ENCODE measurements at places on chromosomes 6 and 20. TPM values are rescaled to one million over a fixed set of nuclear protein-coding genes. Genes with fewer than 3 reads are reported as not detected.

VSTM2L gene
- polyA plus RNA-seq, result 1.7 TPM

PLEKHG1 gene
- 15.6 TPM for polyA plus RNA-seq

TRAPPC3L gene
- polyA plus RNA-seq, result not detected

HRH3 gene
- polyA plus RNA-seq, result 2.2 TPM

ELOVL4 gene
- polyA plus RNA-seq, result 1.4 TPM

ZSCAN23 gene
- polyA plus RNA-seq, result 6.7 TPM

RCAN2 gene
- polyA plus RNA-seq, result 3.2 TPM

C2 gene
- polyA plus RNA-seq, result 11.1 TPM

CALHM4 gene
- polyA plus RNA-seq, result not detected

SLC22A7 gene
- polyA plus RNA-seq, result not detected

SRSF3 gene
- polyA plus RNA-seq, result 276 TPM

NHSL1 gene
- polyA plus RNA-seq, result 37.3 TPM

GSTA2 gene
- polyA plus RNA-seq, result not detected

- no peak for DNase-seq
Measured at GRCh38 chr6:9009931-9010330, 574.6 kb upstream of the SLC35B3 start.

DNA sequence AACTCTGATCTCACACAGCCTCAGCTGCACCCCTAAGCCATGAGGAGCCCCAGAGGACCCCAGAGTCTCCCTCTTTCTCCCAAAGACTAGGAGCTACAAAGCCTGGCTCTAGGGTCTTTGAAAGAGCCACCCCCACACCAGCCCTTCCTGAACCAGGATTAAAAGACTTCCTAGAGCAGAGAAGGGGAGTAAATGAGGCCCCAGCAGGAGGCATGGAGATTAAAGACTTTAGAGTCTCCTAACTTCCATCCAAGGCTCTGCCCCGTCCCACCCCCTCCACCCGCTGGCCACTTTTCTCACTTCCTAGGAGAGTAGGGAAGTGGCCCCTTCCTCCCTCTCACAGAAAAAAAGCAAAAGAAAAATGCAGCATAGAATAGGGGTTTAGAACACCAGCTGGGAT, 1.7 kb downstream of the PREX1 start:
- no peak for DNase-seq

DNA sequence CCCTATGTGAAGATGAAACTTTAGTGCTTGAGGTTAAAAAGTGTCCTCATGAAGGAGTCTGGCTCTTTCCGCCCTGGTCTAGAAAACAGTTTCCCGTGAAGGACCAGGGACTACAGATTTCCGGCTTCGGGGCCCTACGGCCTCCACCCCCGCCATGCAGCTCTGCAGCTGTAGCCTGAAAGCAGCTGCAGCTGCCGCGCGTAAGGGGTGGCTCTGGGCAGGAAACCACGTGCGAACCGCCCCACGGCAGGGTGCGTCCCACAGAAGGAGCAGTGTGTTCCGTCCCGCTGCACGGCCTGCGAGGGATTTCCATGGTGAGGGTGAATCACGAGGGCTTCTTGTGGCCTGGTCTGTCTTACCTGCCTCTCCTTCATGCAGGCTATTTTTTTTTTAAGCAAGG, 117.0 kb downstream of the ERMARD start:
- peak; percentile 46 for DNase-seq

GRCh38 chr20:59629141-59630045, 25.1 kb downstream of the PHACTR3 start:
- DNase-seq, result no peak

- peak; percentile 59 for DNase-seq
Measured at GRCh38 chr6:35385457-35386202, 43.3 kb downstream of the PPARD start.

- DNase-seq, result no peak
Measured at GRCh38 chr6:117573006-117573680, 29.2 kb downstream of the GOPC start.

- no peak for DNase-seq
Measured at GRCh38 chr6:167849846-167850459, 23.2 kb downstream of the AFDN start.

DNA sequence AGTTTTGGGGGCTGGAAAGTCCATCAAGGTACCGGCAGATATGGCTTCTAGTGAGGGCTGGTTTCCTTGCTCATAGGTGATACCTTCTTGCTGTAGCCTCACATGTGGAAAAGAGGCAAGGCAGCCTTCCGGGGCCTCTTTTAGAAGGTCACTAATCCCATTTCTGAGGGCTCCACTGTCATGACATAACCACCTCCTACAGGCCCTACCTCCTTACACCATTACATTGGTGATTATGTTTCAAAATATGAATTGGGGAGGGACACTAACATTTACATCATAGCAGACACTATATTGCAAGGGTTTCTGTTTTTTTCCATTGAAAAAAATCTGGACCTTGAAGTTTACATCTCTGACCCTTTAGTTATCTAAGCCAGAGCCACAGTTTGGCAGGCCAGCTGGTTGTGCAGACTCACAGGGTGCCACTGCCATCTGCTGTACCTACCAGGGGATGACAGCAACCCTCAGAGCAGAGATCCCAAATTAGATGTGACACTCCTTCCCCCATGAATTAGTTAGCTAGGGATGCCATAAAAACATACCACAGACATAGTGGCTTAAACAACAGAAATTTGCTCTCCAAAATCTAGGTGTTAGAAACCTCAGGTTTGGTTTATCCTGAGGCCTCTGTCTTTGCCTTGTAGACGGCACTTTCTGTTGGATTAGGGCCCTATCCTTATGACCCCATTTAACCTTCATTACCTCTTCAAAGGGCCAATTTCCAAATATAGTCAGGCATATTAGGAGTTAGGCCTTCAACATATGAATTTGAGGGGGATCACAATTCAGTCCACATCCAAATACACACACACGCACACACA, 166.4 kb upstream of the RNF217 start:
- DNase-seq, result peak; percentile 20

GRCh38 chr6:135235716-135236115, 54.6 kb downstream of the MYB start:
- DNase-seq, result no peak

DNA sequence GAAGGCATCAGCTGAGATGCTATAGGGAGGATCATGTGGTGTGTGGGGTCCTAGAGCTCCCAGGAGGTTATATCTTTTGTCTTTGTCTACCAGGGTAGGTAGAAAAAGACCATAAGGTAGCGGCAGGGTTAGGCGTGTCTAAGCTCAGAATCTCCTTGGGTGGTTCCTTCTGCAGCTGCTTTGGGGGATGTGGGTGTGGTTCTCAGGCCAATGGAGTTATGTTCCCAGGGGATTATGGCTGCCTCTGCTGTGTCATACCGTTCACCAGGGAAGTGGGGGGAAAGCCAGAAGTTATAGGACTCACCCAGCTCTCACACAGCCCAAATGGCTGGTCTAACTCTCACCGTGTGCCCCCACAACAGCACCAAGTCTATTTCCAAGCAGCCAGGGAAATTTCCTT, 107.4 kb upstream of the ADGRB3 start:
- no peak for DNase-seq

DNA sequence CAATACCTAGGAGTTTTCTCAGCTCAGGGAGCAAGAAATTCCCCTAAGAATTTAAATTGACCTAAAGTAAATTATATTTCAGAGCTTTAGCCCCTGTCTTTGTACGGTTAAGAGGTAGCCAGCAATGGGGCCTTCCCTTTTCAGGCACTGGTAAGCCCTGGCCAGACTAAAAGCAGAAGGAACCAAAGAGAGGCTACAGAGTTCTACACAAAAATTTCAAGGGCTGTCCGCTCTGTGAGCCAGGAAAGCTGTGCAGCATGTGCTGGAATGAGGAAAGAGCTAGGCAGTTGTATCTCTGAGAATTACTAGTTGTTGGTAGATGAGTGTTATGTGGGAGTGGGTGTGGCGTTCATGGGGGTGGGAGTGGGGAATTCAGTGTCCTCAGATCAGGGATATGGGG, 96.3 kb upstream of the MAFB start:
- DNase-seq, result no peak

- peak; percentile 64 for DNase-seq
Measured at GRCh38 chr6:42166444-42167141, 6.6 kb upstream of the GUCA1A start.

DNA sequence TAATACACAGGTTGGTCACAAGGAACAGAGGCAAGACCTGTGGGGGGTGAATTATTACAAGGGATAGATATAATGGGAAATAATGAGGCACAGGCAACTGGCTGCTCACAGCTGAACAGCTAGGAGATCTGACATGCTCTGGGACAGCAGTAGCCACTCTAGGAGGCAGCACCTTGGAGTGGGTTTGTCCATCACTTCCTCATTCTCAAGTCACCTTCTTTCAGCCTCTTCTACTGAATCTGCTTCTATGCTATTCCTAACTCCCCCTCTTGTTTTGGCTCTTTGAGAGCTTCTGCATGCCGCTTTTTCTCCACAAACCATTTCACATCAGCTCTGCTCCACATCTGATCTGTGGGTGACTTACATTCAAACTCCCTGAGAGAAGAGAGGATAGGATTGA, 345.5 kb upstream of the MAP3K7 start:
- DNase-seq, result no peak

GRCh38 chr6:15023448-15023847, 222.4 kb upstream of the JARID2 start:
- DNase-seq, result no peak

- no peak for DNase-seq
Measured at GRCh38 chr6:15927531-15928225, 201.2 kb upstream of the MYLIP start.

GRCh38 chr20:62688855-62689460, 19.7 kb upstream of the NTSR1 start:
- no peak for DNase-seq

- DNase-seq, result no peak
Measured at GRCh38 chr6:170292407-170293158, 1.7 kb upstream of the DLL1 start.

DNA sequence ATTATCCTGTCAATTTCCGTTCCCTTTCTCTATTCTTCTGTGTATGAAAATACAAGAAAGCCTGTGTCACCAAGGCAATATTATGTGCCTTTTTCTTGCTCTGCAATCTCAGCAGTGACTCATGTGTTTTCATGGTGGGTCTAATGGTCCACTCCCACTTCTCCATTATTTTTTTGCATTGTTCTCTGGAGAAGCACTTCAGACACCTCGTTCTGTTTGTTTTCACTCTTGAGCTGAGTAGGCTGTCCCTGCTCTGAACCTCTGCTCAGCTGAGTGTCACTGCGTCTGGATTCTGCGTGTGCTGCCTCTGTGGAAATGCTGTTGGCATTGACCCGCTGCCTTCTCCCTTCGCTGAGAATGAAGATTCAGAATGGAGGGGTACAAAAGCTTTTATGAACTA, 230.6 kb downstream of the TMEM242 start:
- DNase-seq, result no peak

DNA sequence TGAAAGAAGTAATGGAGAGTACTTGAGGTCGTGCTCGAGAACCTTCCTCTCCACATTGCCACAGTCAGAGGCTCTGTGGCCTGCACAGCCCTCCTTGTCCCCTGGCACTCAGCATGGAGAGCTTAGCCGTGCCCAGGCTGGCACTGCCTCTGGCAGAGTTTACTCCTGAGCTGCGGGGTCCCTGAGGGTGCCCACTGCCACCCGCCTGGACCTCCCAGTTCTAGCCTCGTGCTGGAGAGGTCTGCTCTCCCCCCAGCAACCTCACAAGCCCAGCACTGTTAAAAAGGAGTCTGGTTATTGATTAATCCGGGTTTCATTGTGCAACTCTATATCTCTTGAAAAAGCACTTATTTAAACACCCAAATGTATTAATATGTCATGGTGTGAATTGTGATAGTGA, 226.8 kb downstream of the TMEM242 start:
- no peak for DNase-seq

GRCh38 chr6:154874773-154875592, 120.1 kb upstream of the TIAM2 start:
- no peak for DNase-seq

- DNase-seq, result no peak
Measured at GRCh38 chr20:20734475-20734948, 22.1 kb upstream of the RALGAPA2 start.

DNA sequence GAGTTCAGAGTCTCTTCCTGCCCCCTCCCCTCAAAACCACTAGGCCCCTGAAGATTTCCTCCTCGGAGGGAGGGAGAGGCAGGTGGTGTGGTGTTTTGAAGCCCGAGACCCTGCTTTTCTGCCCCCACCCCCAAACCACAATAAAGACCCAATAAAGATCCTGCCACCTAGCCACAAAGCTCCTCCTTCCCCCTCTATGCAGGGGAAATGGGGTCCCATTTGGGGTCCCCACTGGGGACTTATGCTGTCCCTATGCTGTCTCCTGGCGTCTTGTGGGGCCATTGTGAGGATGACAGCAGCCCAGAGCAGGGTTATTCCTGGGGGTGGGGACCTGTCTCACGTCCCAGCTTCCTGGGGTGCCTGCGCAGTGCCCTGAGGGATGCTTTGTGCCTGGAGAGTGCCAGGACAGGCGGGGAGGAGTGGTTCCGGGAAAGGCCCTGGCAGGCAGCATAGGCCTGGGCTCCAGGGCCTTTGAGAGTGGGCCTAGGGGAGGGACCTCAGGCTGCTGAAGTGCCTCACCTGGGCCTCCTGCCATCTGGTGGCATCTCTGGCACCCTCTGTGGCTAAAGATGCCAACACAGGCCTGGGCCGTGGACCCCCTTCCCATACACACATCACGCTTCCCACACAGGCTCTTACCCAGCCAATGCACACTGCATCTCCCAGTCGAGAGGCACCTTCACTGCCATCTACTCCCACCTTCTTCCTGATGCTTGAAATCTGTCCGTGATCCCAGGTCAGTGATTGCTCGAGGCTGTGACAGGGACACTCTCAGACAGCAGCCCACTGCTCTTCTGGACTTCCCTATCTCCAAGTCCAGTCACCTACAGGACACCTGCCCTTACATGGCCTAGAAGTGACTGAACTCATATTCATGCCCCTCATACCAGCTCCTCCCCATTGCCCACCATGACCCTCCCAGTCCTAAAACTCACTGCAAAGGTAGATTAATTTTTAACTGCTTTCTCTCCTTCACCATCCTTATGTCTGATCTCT, 7.9 kb upstream of the ARMC12 start:
- DNase-seq, result no peak

GRCh38 chr6:72825315-72825911, 203.5 kb downstream of the KCNQ5 start:
- DNase-seq, result no peak

DNA sequence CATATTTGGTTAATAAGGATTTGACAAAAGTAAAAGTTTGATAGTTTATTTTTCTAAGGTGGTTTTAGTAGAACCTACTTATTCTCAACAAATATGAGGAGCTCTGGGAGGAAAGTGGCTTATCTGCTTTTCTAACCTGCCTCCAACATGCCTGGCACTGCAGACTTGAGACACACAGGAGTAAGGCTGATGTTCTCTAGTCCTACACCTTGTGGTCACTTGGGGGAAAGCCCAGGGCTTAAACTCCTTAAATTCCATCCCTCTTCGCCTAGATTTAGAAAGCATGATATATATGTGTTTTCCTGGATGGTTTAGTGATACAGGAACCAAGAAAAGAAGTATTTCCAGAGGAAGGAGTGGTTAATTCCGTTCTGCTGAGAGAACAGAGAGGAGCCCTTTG, 39.9 kb upstream of the SAMD5 start:
- DNase-seq, result no peak

GRCh38 chr6:30615958-30616810, 859 bp downstream of the PPP1R10 start:
- DNase-seq, result peak; percentile 57

- no peak for DNase-seq
Measured at GRCh38 chr20:353166-353565, 6.3 kb downstream of the NRSN2 start.
